ENCODE measurements at places on chromosomes 4 and X.

DNA sequence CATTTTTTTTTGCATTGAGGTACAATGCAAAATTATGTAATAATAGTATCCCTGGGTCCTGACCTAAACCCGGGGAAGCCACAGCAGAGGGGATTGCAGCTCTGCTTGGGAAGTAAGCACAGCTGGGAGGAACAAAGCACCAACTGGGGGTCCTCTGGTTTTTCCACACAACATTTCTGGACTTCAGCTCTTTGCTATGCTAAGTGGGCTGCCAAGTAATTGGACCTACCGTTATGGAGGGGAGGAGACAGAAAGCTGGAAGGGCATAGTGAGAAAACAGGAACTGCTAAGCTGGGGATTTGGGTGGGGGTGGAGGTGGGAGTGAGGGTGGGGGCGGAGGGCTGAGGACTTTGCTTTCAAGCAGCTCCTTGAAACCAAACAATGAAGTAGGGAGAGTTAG is 183.3 kb downstream of the ZIC3 start:
- DNase-seq: no peak

DNA sequence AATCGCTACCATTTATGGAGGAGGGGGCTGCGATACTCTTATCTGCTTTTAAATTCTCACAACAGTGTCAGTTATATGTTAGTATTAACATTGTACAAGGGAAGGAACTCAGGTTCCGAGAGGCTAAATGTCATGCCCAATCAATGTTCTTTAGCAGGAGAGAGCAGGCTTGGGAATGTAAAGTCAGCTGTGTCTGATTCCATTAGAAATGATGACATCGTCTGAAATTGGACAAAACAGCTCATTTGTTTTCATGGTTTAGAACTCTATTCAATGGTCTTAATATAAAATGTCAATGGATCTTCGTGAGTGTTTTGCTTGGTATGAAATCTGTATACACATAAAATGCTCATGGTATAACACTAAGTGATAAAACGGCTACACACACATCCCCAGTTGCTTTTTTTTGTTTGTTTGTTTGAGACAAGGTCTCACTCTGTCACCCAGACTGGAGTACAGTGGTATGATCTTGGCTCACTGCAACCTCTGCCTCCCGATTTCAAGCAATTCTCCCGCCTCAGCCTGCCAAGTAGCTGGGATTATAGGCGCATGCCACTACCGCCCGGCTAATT is 11.9 kb upstream of the SH3KBP1 start:
- no peak for DNase-seq

DNA sequence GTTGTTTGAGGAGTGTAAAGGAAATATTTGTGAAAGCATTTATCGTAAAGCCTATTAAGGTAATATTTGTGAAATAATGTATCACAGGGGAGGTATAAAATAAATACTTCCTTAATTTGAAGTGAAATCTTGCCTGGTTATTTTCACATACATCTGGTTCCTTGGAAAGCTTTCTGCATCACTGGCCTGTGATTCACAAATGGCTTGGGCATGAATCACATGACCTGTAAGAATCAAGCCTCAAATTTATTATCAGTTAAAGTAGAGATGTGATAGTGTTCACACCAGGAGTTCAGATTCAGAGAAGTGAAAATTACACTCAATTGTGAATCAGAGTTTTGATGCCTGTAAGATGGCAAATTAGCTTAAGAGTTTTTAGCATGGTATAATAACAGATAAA is 1911.4 kb downstream of the STIM2 start:
- DNase-seq: no peak

GRCh38 chr4:72770708-72771107 is 201.7 kb upstream of the ADAMTS3 start:
- no peak for DNase-seq

DNA sequence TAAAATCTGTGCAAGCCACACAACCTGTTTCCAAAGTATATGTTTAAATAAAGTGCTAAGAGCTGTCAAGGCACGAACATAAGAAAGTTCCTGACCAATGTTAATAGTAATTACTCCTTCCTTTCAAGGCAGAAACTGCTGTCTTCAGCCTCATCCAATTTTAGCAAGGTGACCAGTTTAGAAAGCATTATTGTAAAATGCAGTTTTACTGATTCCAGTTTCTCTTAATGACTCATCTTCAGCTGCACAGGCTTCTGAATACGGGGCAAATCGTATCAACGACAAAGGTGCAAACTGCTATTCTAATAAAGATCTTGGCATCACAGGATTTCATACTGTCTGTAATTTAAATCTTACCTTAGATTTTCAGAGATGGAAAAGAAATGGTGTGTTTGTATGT is 87.5 kb downstream of the PPP3CA start:
- DNase-seq: no peak

- DNase-seq: no peak
Observed at GRCh38 chr4:38204339-38205035, 244.3 kb downstream of the PTTG2 start.

- no peak for DNase-seq
Observed at GRCh38 chr4:119048446-119048845, 87.2 kb upstream of the MYOZ2 start.

DNA sequence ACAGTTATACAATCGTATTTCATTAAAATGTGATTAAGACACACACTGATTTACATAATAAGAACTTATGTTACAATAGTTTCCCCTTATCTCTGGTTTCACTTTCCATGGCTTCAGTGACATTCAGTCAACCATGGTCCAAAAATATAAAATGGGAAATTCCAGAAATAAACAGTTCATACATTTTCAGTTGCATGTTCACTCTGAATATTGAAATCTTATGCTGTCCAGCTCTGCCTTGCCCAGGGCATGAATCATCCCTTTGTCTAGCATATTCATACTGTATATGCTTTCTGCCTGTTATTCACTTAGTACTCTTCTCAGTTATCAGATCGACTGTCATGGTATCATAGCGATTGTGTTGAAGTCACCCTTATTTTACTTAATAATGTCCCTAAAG is 173.8 kb upstream of the DCAF12L2 start:
- no peak for DNase-seq

GRCh38 chr4:31918891-31919290 is 1198.7 kb downstream of the PCDH7 start:
- DNase-seq: peak; percentile 54

DNA sequence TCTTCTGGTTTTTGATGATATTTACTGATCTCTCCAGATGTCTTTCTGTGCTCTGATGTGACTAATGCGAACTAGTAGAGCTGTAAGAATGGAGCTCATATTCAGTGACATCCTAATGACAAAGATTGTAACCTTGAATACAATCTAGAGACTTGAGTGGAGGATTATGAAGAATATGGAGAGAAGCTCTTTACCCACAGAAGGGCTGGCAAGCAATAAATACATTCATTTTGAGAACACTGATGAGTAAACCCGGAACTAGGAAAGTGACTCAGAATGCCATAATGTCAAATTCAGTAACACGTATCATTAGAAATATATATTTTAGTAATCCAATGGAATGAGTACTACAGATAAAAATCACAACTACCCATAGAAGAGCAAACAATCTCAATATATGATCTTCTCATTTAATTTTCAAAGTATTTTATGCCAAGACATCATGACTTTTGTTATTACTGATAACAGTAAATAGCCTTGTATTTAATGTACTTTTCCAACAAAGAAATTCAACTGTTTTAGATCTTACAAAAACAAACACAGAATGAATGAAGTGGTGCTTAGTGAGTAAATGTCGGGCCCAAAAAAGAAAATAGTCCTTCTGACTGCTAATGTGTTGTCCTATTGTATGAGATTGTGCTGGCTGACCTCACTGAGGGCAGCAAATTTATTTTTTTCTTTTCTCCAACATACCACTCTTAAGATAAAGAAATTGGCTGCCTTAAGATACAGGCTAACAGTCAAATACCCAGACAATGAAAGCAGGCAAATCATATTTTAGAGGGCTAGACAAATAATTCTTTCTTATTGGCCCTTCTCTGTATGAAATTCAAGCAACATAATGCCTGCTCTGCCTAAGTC is 49.2 kb upstream of the HDAC8 start:
- DNase-seq: no peak

GRCh38 chrX:2516623-2517022 is 15.8 kb upstream of the DHRSX start:
- no peak for DNase-seq

- DNase-seq: no peak
Observed at GRCh38 chrX:72569786-72570185, 2.9 kb downstream of the HDAC8 start.

- peak; percentile 52 for DNase-seq
Observed at GRCh38 chr4:7759216-7759615, 180.4 kb downstream of the AFAP1 start.

DNA sequence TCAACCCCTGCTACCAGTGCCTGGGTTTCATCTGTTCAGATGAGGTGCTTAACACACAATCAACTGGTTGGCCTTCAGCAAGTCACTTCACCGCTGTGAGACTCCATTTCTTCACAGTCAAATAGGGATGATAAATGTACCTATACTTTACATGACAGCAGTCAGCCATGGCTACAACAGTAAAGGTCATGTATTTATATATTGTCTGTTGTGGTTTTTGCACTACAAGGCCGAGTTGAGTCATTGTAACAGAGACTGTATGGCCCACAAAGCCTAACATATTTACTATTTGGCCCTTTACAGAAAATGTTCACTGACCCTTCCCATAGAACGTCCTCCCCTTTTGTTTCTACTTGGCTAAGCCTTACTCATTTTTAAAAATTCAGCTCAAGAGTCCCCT is 404.6 kb upstream of the F9 start:
- DNase-seq: no peak

- DNase-seq: no peak
Observed at GRCh38 chrX:96182366-96182765, 502.3 kb upstream of the DIAPH2 start.

- no peak for DNase-seq
Observed at GRCh38 chrX:9447906-9448305, 17.0 kb upstream of the TBL1X start.

DNA sequence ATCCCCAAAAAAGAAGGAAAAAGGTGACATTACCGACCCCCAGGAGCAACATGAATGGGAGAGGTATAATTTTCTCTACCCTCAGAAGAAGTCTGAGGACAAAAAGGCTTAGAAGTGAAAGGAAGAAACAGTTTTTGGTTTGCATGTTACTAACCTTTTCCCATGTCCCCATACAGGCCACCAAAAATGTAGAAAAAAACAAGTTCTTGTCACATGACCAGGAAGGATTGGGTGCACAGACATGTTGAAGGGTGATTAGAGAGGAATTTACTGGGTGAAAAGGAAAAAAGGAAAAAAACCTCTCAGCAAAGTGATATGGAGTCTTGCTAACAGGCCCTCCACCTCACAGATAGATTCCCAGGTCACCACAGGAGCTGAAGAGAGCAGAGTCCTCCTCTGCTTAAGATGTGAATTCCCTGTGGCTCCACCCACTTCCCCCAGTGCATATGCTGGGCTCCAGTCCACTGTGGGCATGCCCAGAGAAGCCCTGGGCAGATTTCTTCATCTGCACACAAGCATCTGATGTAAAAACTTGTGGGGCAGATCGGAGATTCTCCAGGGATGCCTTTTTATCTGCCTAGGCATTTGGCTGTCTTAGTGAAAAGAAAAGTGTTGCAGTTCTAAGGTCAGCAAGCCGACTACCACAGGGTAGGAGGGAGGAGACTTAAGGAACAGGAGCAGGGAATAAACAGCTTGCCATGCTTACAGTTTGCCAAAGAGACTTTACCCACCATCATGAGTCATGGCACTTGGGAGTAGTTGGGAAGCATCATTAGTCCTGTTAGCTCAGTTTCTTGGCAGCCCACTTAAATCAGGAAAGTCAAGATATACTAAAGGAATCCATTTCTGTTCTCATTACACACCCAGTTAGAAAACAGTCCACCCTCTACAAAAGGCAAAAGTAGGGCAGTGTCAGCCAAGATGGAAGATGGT is 25.0 kb upstream of the PASD1 start:
- DNase-seq: no peak

- no peak for DNase-seq
Observed at GRCh38 chr4:114361249-114361648, 237.4 kb upstream of the UGT8 start.

GRCh38 chrX:136147315-136147901 is at the start of gene FHL1:
Gene FHL1, plus strand, starts transcription at chrX:136147533.
- peak; percentile 13 for DNase-seq

DNA sequence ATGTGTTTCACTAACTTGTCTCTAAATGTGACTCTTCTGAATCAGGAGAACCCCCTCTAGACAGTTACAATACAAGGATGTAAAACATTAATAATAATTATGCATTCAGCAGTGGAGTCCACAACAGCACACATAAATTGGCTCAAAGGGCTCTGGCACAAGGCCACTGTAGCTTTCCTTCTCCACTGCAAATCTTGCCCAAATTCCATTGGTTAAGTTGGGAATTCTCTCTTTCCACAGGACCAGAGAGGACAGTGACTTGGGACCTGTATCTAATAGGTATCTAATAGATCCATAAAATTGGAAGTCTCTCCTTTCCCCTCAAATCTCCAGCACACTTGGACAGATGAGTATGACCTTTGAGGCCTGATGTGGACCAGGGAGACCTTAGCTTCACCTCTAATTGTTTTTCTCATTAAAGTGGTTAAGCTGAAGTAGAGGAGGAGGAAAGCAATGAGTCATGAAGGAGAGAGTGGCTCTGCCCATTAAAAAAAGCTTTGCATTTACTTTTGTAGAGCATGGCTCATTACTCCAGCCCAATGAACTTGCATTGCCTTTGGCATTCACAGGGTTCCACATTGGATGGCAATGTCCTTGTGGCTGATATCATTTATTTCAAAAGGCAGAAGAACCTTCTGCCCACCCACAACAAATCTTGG is 72.3 kb upstream of the SH3RF1 start:
- no peak for DNase-seq

GRCh38 chr4:153153339-153153871 is 50.8 kb upstream of the TRIM2 start:
- DNase-seq: peak; percentile 55

GRCh38 chr4:85067342-85067741 is 100.9 kb upstream of the WDFY3 start:
- no peak for DNase-seq

DNA sequence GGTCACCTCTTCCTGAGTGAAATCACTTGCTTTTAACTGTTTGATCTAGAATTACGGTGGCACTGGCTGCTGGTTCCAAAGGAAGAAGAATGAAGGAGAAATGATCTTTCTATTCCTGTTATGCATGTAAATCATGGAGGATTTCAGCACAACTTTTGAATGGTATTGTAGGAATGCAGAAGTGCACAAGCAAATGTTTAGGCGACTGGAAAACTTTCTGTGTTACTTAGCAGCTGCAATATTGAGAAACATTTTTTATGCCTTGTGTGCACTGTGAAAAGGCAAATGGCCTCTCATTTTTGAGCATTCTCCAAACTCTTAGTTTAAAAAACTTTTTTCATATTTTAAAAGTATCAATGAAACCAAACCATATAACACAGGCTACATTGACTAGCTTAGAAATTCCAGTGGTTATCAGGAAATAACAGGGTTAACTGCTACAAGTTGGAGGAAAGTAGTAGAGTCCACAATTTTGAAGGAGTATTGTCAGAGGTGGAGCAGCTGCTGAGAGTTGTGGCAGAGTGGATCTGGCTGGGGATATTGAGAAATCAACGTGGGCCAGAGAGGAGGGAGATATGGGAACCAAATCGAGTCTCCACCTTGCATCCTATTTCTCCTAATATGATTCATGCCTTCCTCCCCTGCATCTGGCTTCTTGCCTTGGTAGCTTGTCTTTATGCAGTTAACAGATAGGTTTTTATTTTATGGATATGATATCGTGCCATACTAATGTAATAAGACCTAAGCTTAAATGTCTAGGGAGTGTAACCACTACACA is 32.0 kb upstream of the FHL1 start:
- no peak for DNase-seq

Measured in T-helper 2 cell (primary cell).